ENCODE measurements at places on chromosomes 11 and 22.

DNA sequence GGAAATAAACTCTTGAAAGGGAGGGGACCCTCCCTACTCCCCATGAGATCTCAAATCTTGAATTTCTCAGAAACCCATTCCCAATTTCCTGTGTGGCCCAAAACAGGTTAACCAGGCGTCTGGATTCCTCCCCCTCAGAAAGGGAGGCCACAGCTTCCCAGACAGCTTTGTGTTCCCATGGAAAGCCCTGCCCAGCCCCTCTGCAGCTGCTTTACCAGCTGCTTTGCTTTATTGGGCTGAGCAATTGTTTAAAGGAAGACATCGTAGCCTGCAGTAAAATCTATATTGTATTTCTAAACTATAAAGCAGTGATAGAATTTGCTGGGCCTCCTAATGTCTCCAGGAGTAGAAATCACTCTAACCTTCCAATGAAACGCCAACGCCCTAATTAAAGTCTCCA lies 97.4 kb downstream of the CHST1 start:
- no peak for DNase-seq

DNA sequence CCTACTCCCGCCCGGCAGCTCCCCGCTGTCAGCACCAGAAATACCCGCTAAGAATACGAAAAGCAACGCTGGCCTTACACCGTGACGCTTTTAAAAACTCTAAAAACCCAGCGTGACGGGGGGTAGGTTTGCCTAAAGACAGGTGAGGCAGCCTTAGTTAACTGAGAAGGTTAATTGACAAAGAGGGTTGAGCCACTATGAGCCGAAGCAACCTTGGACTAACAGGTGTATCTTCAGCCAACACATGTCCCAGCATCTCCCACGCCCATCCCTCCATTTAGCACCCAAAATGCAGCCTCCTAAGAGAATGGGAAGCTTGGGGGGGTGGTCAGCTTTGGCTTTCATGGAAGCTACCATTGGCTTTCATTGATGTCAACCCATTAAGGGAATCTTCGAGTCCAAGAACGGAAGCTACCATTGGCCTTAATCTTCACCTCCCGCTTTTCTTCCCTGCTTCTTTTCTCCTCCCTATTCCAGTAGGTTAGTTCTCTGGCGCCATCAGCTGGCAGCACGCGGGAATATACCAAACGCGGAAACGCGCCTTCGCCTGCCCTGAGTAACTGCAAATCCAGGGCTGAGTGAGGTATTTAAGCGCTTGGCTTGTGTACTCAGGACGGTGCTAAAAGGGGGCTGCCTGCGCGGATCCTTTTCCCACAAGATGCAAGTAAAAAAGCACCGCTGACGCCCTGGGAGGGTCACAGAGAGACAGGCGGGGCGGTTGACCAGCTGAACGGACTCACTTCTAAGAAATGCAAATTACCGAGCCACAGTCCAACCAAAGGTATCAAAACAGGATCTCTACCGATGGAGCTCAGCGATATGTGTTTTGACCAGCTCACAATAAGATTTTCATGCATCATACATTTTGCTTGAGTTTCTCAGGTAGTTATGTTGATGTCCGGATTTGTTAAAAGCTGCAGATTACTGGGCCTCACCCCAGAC lies 38.5 kb upstream of the GLYATL1 start:
- DNase-seq, result no peak

DNA sequence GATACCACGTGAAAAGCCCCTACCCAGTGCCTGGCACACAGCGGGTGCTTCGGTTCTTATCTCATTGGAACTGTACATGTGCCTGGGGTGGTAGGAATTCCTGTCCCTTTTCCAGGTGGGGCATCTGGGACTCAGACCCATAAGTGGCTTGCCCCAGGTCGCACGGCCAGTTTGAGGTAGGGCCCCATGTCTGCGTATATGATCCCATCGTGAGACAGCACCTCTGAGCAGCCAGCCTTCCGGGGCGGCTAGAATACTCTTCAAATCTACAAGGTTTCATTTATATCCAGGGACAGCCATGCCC lies 33.5 kb upstream of the SMIM38 start:
- DNase-seq, result no peak

- DNase-seq, result no peak
These were observed 58.4 kb downstream of the CD82 start for GRCh38 chr11:44623731-44624491.

GRCh38 chr11:19735909-19736498 lies 23.4 kb downstream of the NAV2 start:
- no peak for DNase-seq

- DNase-seq, result no peak
These were observed 938.9 kb upstream of the TENM4 start for GRCh38 chr11:80379620-80380278.

DNA sequence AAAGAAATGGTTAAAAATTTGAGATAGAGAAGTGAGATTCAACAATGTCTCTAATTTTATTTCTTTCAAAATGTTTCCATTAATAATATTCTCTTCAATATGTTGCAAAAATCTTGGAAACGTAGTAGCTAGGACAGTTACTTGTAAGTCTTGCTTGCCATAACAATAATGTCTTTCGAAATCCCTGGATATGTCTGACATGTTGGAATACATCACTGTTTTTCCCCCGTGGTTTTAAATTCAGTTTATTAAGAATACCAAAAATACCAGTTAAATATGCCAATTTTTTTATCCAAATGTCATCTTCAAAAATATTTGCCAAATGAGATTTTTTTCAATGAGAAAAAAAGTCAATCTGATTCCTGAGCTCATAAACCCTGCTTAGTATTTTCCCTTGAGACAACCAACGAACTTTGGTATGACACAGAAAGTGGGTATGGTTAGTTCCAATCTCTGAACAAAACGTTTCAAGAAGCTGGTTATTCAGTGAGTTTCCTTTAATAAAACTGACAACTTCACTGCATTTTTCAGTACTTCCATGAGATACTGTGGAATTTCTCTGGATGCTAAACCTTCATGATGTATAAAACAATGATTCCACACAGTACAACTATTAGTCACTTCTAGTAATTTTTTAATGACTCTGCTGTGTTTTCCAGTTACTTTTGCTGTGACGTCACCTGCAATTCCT lies 36.7 kb upstream of the AMPD3 start:
- DNase-seq, result no peak

DNA sequence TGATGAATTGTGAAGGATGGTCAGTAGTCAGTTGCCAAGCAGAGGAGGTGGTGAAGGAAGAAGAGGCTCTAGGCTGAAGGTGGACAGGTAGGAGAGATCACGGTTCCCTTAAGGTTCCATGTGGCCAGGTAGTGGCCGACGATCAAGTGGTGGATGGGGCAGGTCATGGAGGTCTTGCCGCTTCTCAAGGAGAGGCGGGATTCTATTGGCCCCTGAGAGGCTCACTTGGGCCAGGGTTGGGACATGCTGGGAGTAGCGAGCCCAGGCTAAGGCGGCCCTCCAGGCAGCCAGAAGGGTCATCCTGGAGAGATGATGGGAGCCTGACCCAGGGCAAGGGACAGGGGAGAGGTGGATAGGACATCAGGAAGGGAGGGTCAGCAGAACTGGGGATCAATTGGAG lies 20.9 kb upstream of the TMPRSS4 start:
- DNase-seq, result no peak

DNA sequence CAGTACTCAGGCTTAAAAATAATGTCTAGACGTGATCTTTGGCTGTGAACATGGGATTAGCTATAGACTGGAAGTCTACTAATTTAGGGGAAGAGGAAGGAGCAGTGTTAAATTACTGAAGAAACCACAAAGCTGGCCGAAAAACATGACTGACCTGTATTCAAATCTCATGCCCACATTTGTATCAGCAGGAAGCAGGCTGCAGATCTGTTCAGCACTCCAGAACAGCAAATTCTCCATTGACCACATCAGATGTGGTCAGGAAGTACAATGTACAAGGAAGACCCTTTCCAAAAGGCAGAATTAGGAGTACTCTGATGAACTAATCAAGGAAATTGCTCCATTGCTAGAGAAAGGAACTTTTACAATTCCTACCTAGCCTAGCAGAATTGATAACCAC lies 31.7 kb downstream of the DCDC1 start:
- no peak for DNase-seq

- peak; percentile 18 for DNase-seq
These were observed 158.7 kb downstream of the RAB38 start for GRCh38 chr11:88016392-88017170.

DNA sequence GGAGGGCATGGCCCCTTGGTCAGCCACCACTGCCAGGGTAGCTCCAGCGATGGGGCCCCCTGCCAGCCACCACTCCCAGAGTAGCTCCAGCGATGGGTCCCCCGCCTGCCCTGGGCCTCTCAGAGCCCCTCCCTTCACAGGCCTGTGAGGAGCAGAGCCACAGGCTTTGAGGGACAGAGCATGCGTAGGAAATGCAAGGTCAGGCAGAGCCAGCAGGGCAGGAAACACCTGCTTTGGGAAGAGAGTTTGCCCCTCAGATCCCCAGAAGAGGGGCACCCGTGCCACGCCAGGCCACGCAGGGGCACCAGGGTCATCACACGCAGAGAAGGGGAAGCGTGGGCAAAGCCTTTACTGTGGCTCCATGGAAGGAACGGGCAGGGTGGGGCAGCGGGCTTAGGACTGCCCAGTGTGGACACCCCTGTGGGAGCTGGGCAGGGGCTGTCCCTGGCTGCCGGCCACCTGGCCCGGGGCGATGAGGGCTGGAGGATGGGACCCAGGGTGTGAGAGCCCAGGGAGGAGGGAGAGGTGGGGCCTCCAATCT lies 477.8 kb downstream of the BRD1 start:
- no peak for DNase-seq

DNA sequence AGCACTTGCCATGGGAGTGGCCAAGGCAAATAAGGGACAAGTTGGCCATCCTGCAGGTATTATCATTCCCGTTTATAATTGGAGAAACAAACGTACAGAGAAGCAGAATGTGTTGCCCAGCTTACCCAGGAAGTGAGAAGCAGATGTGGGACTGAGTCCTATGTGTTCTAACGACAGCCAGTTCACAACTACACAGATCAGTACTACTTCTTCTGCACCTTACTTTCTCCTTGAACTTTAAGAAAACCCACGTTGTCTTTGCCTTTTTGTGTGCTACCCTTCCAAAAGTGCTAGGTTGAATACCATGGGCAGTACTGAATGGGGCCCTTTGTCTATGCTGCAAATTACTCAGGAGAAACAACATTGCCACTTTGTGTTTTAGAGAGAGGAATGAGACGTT lies 62.8 kb upstream of the BLID start:
- no peak for DNase-seq

DNA sequence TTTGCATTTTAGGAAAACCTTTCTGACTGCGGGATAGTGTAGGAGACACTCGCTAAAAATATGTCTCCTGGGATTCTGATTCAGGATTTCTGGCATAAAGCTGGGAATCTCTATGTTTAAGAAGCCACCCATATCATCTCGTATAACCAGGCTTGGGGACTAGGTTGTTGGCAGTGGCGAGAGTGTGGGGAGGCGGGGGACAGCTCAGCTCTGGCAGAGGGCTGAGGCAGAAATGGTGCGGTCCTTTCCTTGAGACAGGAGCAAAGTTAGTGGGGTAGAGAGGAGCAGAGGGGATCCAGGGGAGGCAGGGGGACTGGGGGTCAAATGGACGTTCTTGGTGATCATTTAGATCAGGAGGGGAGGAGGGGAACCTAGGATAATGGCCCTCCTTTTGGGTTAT lies 74.3 kb downstream of the TEAD1 start:
- DNase-seq, result no peak

GRCh38 chr11:35427071-35427470 lies 7.7 kb upstream of the SLC1A2 start:
- DNase-seq, result no peak

DNA sequence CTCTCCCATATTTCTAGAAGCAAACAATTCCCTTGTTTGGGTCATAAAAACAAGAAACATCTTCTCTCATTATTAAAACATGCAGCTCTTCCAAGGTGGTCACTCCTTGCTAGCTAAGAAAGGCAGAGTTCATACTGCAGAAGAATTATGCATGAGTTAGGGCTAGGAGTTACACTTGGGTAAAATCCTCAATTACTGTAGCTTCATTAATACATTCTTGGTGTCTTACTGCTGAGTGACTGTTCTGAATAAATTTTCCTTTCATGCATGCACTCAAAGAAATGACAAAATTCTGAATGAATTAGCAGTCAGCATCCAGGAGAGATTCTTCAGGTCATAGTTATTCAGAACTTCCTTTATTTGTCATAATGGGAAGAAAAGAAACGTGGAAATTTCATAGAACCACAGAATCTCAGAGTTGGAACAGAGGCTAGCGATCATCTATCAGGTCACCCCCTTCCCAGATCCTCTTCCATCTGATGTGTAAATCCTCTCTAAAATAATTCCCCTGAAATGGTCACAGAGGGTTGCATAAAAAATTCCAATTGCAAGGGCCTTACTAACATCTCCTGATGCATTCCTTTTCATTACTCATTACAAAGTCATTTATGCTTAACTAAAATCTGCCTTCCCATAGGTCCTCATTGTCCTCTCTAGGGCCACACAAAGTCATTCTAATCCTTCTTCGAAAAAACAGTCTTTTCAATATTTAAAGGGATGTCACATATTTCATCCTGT lies 771.5 kb downstream of the DLG2 start:
- DNase-seq, result no peak

DNA sequence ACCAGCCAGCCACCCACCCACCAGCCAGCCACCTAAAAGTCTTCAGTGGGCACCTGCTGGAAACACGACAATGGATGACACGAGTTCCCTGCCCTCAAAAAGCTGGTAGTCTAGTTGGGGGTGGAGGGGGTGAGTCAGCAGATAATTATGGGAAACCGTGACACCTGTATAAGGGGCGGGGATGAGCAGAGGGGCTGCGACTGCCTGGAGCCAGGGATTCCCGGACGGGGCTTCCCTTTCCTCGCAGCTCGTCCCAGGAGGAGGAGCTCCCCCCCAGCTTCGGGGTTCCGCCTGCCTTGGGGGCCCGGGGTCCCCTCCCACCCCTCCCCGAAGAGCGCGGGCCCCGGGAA lies 2.3 kb upstream of the RTN4RL2 start:
- DNase-seq, result peak; percentile 32

DNA sequence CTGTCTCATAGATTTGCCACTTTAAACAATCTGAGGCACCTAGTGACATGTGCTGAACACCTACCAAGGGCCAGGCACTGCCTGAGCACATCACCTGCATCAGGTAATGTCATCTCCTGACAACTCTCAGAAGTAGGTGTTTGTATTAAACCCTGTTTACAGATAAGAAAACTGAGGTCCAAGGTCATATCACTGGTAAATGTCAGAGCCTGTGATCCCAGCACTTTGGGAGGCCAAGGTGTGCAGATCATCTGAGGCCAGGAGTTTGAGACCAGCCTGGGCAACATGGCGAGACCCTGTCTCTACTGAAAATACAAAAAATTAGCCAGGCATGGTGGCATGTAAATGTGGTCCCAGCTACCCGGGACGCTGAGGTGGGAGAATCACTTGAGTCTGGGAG lies 39.1 kb upstream of the ACCSL start:
- no peak for DNase-seq

- DNase-seq, result no peak
These were observed 4.0 kb downstream of the UCP2 start for GRCh38 chr11:73978576-73979086.

GRCh38 chr11:58134151-58134550 lies 8.8 kb upstream of the OR9I1 start:
- DNase-seq, result no peak

DNA sequence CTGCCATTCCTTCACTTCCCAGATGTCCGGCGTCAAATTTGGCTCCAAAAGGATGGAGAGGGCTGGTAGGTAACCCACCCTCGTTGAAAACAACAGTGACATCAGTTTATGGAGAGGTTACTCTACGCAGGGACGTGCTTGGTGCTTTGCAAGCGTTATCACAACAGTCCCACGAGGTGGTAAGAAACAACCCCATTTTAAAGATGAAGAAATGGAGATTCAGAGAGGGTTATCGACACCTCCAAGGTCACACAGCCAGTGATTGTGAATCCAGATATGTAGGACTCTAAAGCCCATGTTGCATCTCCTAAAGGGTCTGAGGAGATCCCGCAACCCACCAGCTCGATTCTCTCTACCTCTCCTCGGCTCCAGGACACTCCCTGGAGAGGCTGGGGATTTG lies 773 bp downstream of the MIAT start:
- no peak for DNase-seq

Data from stimulated activated CD4-positive, alpha-beta T cell treated with anti-CD3 and anti-CD28 coated beads, Interleukin-12 subunit alpha, Interleukin-12 subunit beta, amount 100 ng/mL, for 4 hours (primary cell).